ENCODE measurements at places on chromosomes 7 and 10.
A peak's percentile ranks its signal among the peaks of the same experiment; 100 is the strongest.

DNA sequence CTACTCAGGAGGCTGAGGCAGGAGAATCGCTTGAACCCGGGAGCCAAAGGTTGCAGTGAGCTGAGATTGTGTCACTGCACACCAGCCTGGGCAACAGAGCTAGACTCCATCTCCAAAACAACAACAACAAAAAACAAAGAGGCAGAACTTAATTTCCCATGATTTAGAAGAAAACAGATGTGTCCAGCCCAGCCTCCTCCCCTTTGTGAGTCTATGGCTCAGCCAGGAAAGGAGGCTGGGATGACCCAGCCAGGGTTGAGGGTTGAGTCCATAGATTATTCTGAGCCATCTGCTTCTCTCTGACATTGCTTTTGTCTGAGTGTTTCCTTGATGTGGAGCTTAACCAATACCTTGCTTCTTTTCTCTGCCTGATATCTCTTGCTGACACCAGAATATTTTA lies 994.1 kb downstream of the TYW1 start:
- DNase-seq = no peak

GRCh38 chr10:100749059-100749308 lies 3.6 kb downstream of the PAX2 start:
- DNase-seq = no peak

GRCh38 chr7:107186240-107186639 lies 17.4 kb downstream of the HBP1 start:
- no peak for DNase-seq

- peak; percentile 20 for DNase-seq
Observed at GRCh38 chr10:43998021-43998809, 349.5 kb upstream of the ZNF32 start.

DNA sequence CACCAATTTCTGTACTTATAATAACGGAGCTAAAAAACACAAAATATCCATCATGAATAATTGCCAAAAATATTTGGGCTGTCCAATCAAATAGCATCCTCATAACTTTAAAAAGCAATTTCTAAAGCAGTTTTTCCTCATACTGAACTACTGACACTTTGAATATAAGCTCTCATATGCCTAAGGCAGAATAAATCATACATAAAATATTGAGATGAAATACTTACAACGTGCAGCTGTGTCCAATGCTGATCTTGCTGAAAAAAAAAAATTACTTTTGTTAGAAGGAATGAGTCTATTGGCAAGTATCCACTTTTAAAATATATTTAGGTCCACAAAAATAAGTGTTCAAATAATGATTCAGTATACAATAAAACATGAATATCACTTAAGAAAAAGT lies 24.2 kb downstream of the FAM3C start:
- no peak for DNase-seq

- DNase-seq = no peak
Observed at GRCh38 chr10:6756716-6757115, 176.6 kb upstream of the PRKCQ start.

- peak; percentile 17 for DNase-seq
Observed at GRCh38 chr7:135771961-135772638, 23.5 kb upstream of the FAM180A start.

GRCh38 chr7:39703144-39703543 lies 79.8 kb downstream of the RALA start:
- no peak for DNase-seq

DNA sequence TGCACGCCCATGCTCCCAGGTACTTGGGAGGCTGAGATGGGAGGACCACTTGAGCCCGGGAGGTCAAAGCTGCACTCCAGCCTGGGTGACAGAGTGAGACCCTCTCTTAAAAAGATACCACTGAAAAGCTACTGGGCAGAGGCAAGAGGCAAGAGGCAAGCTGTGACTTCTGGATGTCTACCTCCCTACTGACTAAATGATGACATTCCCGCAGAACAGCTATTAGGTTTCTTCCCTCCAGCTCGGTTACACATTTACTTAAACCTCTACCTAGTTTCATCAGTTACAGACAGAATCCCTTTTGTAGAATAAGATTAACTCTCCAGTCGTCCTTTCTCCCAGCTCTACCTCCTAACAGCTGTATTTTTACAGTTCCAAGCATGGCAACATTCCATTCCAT lies 21.2 kb downstream of the RHEB start:
- peak; percentile 58 for DNase-seq

- DNase-seq = no peak
Observed at GRCh38 chr7:105519353-105519752, 2.7 kb downstream of the PUS7 start.

DNA sequence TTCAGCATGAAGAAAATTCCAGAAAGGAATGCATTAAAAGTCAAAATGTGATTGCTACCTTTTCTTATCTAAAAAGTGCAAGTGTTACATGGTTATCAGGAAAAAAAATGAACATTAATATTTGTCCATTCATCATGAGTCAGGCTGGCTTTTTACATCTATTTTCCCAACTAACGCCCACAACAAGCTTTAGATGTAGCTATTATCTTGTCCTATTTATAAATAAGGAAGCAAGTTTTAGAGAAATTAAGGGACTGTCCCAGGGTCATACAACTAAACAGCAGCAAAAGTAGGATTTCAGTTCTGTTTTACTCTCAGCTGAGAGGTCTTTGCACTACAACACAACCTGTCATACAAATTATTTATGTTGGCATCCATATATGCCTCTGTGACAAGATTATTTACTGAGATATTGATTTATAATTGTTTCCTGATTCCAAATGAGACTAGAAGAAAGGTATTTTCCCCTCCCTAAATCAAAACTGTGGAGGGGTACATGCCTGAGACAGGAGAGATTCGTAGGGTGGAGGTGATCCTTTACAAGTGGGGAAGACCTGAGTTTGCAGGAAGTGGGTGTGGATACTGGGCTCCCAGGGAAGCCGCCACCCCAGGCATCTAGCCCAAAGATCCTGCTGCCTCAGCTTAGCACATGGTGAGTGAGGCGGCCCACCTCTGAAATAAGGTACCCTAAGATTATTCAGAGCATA lies 57.2 kb upstream of the ARID5B start:
- DNase-seq = no peak

DNA sequence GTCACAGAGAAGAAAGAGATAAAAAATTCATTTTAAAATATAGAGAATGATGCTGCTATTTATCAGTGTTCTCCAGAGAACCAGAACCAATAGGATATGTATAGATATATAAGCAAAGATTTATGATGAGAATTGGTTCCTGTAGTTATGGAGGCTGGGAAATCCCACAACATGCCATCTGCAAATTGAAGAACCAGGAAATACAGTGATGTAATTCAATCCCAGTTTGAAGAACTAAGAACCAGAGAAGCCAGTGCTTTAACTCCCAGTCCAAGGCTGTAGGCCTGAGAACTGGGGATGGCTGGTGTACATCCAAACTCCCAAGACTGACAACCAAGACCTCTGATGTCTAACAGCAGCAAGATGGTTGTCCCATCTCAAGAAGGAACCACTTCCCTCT lies 192.9 kb upstream of the PLXDC2 start:
- no peak for DNase-seq

- no peak for DNase-seq
Observed at GRCh38 chr7:29467193-29467926, 96.3 kb upstream of the PRR15 start.

DNA sequence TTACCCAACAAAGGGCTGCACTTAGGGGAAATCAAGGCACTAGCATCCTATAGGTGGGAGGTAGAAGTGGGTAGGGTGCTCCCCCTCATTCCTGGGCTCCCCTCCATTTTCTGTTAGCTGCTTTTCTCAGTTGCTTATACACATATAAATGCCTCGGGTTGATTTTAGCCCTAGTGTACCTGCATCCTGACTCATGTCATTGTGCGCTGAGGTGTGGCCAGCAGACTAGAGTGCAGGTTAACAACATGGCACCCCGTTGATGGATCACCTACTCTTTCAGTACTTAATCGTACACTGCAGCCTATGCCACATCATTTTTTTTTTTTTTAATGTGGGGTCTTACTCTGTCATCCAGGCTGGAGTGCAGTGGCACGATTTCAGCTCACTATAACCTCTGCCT lies 144.0 kb upstream of the ITGB1 start:
- DNase-seq = no peak

- no peak for DNase-seq
Observed at GRCh38 chr7:6171532-6172223, 100.7 kb downstream of the CYTH3 start.

DNA sequence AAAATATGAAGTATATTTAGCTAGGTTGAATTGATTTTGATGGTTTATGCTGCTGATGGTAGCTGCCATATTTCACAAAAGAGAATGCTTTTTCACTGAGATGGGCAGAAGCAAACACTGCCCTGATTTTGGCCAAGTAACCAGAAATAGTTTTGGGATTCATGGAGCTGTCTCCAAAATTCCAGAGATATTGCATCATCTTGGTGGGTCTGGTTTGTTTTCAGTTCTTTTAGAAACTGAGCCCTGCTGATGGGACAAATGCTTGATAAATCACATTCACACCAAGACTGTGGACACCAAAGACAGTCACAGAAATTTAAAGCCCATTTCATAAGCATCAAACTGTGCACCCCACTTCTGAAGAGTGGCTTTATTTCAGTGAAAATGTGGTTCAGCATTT lies 140.5 kb downstream of the BICC1 start:
- no peak for DNase-seq

DNA sequence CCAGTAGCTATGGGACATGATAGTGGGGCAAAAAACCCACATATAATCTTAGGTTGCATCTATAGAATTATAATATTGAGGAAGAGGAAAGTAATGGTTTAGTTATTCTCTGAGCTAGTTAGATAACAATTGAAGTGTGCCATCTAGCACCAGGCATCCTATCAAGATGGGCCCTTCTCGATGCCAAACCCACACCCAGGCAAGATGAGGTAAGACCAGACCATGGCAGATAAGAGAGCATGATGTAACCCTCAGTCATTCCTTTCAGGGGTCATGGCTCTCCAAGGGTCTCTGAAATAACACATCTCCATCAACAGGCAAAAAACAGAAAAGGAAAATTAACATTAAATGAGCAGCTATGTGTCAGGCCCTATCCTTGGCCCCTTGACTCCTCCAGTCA lies 128.7 kb downstream of the SH3PXD2A start:
- no peak for DNase-seq

DNA sequence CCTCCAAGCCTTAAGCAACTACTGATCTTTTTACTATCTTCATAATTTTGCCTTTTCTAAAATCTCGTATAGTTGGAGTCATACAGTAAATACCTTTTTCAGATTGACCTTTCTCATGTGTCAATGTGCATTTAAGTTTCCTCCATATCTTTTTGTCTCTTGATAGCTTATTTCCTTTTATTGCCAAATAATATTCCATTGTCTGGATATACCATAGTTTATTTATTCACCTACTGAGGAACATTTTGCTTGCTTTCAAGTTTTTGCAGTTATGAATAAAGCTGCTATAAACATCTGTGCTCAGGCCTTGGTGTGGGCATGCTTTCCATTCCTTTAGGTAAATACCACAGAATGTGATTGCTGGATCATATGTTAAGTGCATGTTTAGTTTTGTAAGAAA lies 161.2 kb upstream of the GNAI1 start:
- DNase-seq = no peak

DNA sequence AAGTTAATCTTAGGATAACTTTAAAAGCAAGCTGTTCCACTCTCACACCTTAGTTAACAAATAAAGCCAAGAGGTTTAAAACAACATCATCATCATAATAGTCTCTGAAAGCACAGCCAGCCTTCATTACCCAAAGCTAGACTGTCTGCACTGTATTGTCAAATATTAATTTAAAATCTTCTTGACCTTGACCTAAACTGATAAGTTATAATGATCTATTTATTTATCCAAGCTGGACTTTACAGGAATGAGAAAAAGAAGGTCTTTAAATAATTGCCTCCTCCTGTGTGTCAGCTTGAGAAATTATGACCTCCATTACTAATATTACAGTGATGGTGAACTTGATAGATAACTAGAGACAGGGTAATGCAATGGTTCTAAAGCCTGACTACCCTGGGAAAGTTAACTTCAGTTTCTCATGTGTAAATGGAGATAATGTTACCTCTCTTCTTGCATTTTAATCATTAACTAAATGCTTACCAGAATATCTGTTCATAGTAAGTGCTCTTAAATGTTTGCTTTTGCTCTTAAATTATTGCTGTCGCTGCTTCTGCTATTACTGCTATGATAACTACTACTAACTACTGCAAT lies 111.0 kb downstream of the KAT6B start:
- peak; percentile 27 for DNase-seq
